ENCODE measurements at places on chromosomes 16 and 17. TPM values are rescaled to one million over a fixed set of nuclear protein-coding genes. Genes with fewer than 3 reads are reported as not detected.

The NPIPA3 gene
- total RNA-seq, result 0.69 TPM

The JUP gene
- total RNA-seq, result 40.7 TPM

The TUBB3 gene
- total RNA-seq, result 308 TPM

The P2RX1 gene
- total RNA-seq, result 0.30 TPM

The ATP2A1 gene
- total RNA-seq, result 0.20 TPM

The DYNLRB2 gene
- not detected for total RNA-seq

The IL17C gene
- total RNA-seq, result not detected

The CACNG3 gene
- not detected for total RNA-seq

The NLRC3 gene
- under 0.01 TPM for total RNA-seq

The CTF1 gene
- total RNA-seq, result 4.0 TPM

The SPECC1 gene
- total RNA-seq, result 6.1 TPM

The HOXB1 gene
- total RNA-seq, result not detected

The TEKT1 gene
- total RNA-seq, result not detected

The TLK2 gene
- total RNA-seq, result 55.7 TPM

The KIAA0753 gene
- total RNA-seq, result 12.8 TPM

The PHOSPHO1 gene
- total RNA-seq, result 0.40 TPM

The CACNA1H gene
- 12.6 TPM for total RNA-seq

The SULT1A2 gene
- not detected for total RNA-seq

The RNU2-1 gene
- not detected for total RNA-seq

The SERPINF2 gene
- total RNA-seq, result 0.20 TPM

The ABHD15 gene
- total RNA-seq, result 8.8 TPM

The CCL3 gene
- not detected for total RNA-seq

The WFDC1 gene
- 25.1 TPM for total RNA-seq

The RPTOR gene
- total RNA-seq, result 48.7 TPM

The SLC38A8 gene
- total RNA-seq, result not detected

The TP53TG3B gene
- total RNA-seq, result not detected

The PDE6G gene
- total RNA-seq, result not detected

The MYH2 gene
- total RNA-seq, result not detected

The CCL17 gene
- total RNA-seq, result not detected

The KRT32 gene
- total RNA-seq, result not detected

The ST3GAL2 gene
- 33.1 TPM for total RNA-seq

The CES5A gene
- total RNA-seq, result not detected

The ATF7IP2 gene
- total RNA-seq, result 4.6 TPM

The GAST gene
- not detected for total RNA-seq

The PRAC1 gene
- total RNA-seq, result not detected

The KRTAP17-1 gene
- not detected for total RNA-seq

The ACSM2A gene
- total RNA-seq, result not detected

The LRRC45 gene
- 8.5 TPM for total RNA-seq

The CRHR1 gene
- total RNA-seq, result not detected

The SLC39A11 gene
- 24.0 TPM for total RNA-seq

The SLFN14 gene
- not detected for total RNA-seq

The HEXD gene
- 9.5 TPM for total RNA-seq

The SCNN1G gene
- not detected for total RNA-seq

The ARHGAP27 gene
- 3.1 TPM for total RNA-seq

The SHCBP1 gene
- 3.8 TPM for total RNA-seq

The EPX gene
- total RNA-seq, result not detected

The FSCN2 gene
- total RNA-seq, result 11.0 TPM

The TCAP gene
- total RNA-seq, result 0.53 TPM

The GOSR1 gene
- total RNA-seq, result 33.6 TPM

The UNC45B gene
- not detected for total RNA-seq

The PPP1R27 gene
- total RNA-seq, result not detected

The ANKRD40CL gene
- not detected for total RNA-seq

The MT1E gene
- total RNA-seq, result 86.1 TPM

The FBXL16 gene
- 0.13 TPM for total RNA-seq

The GGA2 gene
- total RNA-seq, result 25.2 TPM

Data from smooth muscle cell of the pulmonary artery (primary cell).